ENCODE measurements at places on chromosomes 6 and 20.

DNA sequence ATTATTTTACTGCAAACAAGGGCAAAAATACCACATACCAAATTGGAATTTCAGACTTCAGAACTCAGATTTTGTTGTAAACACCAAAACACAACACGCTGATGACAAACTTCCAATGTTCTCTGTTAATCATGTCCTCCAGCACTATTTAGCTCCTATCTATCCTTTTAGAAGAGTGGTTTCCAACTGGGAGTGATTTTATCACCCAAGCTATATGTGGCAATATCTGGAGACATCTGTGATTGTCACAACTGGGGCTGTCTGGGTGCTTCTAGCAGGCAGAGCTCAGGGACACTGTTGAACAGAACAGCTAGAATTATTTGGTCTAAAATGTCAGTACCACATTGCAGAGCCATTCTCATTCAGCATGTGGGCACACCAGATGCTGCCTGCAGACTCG, 244.6 kb downstream of the FOXC1 start:
- DNase-seq: no peak

- DNase-seq: no peak
Observed at GRCh38 chr6:126077810-126078776, 91.8 kb downstream of the TRMT11 start.

DNA sequence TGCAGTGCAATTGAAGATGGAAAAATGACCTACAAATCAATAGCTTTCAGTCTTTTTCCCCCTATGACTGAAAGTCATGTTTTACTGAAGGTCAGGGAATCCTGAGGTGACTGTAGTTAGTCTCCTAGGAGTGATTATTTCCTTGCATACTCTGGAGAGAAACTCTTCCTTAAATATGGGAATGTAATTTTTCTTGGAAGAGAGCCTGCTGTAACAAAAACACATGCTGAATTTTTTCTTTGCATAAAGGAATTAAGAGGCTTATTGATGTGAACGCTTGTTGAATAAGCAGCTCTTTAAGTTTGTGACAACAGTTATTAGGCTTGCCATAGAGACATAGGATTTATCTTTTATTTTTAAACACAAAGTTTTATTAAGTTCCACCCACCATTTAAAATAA, 64.5 kb downstream of the ELOVL2 start:
- DNase-seq: no peak

GRCh38 chr6:120627612-120628011, 706.7 kb downstream of the TBC1D32 start:
- DNase-seq: no peak

- no peak for DNase-seq
Observed at GRCh38 chr20:13493143-13493542, 145.6 kb downstream of the TASP1 start.

GRCh38 chr6:117550078-117550600, 52.2 kb downstream of the GOPC start:
- DNase-seq: no peak

- no peak for DNase-seq
Observed at GRCh38 chr20:35004051-35004725, 48.5 kb downstream of the MYH7B start.

DNA sequence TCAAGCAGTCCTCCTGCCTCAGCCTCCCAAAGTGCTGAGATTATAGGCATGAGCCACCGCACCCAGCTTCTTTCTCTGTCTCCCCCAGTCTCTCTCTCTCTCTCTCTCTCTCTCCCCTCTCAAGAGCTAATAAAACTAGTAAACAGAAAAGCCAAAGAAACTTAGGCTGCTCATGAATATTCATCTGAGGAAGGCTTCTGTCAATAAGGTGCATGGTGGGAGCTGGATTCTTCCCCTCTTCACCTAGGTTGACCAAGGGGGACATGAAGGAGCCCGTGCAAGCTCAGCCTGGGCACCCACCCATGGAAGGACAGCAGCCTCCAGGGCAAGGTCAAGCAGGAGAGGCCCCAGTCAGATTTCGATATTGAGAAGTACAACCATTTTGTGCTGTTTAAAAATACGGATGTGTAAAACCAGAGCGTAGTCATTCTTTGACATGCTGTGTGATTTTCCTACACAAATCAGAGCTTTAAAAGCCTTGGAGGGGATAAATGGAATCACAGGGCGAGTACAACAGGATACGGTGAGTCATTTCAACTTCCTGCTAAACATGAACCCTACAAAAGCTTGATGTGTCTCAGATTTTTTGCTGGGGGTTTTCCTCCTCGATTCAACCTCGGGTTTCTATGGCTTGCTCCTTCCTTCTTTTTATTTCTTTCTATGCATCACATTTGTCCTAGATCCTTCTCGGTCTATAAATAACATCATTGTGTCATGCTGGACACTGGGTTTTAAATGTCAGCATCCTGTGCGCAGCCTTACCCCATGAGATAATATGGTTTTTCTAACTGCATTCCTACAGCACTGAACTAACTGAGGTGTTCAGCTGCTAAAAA, 368.9 kb upstream of the JARID2 start:
- no peak for DNase-seq

Measured in tibial nerve (tissue), 4 donors.